Stimulated activated CD8-positive, alpha-beta memory T cell treated with anti-CD3 and anti-CD28 coated beads, Interleukin-7, amount 100 ng/mL, for 1 hour (primary cell): ENCODE measurements at places on chromosomes 1 and 21.

DNA sequence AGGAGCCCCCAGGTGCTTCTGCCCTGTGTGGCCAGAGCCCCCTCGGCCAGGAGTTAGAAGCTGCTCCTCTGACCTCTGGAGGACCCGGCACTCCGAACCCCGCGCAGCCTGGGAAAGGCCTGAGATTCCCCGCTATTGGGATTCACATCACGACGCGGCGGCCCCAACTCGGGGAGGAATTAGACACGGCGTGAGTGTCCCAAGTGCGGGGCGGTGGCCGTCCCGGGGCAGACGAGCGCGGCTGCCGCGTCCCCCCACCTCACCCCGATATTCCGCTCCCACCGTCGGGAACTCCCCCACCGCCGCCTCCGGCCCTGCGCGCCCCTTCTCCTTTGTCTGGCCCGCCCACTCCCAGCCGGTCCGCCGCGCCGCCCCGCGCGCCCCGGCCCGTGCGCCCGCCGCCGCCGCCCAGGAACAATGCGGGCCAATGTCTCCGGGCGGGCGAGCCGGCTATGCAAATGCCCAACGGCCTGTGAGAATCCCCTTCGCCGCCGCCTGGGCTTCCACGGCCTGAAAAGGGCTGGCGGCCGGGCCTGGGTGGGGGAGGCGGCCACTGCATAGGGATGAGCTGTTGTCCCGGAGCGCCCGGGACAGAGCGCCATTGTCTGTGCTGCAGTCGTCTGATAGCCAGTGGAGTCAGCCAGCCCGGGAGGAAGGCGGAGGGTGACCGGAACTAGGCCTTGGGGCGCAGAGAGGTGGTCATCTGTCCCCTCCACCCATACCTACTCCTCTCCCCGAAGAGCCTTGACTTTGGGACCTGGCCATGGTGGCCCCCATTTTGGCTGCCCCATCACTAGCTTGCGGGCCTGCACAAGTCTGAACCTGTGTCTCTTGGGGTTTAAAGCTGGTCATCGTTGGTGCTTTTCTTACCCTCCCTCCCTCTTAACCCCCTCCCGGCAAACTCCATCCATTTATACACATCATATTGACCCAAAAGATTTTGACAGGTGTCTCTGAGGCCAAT, 19.4 kb downstream of the RHBG start:
- DNase-seq, result no peak

DNA sequence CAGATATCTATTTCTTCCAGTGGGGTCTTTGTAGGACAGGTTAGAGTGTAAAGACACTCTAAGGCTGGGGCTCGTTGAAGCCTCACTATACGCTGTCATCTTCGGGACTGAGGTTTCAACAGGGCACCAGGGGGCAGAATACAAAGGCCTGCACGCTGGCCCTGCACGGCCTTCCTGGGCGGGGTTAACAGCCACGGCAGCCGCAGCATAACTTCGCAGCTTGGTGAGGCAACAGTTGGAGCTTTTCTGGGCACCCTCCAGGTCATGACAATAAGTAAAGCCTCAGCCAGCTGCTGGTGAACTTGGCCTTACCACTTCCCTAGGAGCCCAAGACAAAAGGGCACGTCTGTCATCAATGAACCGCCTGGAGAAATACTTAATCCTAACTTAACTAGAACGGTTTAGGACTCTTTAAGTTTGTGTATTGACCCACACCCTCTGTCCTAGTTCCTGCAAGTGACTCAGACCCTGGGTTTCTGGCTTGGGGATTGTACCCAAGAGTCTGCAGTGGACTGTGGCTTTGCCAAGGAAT, 2.3 kb upstream of the RUNX1 start:
- peak; percentile 61 for DNase-seq

GRCh38 chr1:213176341-213176740, 125.3 kb downstream of the RPS6KC1 start:
- DNase-seq, result no peak

DNA sequence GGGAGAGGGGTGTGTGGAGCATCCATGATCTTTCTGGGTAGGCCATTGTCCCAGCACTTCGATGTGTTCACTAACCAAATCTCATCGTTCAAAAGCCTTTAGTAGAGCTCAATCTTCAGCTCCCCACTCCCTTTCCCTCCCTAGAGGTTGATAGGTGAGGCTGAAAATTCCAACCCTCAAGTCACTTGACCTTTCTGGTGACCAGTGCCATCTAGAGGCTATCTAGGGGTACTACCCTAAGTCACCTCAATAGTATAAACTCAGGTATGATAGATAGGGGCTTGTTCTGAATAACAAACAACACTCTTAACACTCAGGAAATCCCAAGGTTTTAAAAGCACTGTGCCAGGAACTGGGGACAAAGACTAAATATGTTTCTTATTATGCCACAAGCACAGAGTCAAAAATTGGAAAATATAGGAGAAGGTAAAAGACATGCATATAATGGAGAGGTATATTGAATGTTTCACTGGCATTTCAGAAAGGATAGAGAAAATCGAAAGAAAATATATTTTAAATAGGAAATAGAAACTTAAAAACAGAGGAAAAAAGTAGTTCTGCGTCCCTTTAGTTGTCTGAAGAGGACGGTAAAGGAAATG, 42.9 kb upstream of the CD53 start:
- no peak for DNase-seq

- no peak for DNase-seq
Observed at GRCh38 chr21:36717976-36718375, 19.1 kb downstream of the SIM2 start.

- no peak for DNase-seq
Observed at GRCh38 chr1:27086026-27086425, 68.9 kb downstream of the SLC9A1 start.

DNA sequence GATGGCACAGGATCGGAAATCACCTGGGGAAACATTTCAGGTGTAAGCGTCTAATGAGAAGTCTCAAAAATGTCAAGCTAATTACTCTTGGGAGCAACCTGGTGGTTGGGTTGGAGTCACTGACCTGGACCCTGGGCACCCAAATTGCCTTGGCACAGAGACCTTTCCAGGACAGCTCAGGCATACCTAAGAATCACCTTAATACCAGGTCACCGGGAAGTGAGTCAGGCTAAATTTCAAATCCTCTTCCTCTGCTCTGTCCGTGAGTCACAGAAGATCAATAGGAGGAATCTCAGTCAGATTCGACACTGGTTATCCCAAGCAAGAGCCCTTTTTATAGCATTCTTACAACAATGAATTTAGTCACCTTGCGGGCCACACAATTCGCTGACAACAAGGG, 179.6 kb upstream of the CAMK1G start:
- DNase-seq, result no peak

DNA sequence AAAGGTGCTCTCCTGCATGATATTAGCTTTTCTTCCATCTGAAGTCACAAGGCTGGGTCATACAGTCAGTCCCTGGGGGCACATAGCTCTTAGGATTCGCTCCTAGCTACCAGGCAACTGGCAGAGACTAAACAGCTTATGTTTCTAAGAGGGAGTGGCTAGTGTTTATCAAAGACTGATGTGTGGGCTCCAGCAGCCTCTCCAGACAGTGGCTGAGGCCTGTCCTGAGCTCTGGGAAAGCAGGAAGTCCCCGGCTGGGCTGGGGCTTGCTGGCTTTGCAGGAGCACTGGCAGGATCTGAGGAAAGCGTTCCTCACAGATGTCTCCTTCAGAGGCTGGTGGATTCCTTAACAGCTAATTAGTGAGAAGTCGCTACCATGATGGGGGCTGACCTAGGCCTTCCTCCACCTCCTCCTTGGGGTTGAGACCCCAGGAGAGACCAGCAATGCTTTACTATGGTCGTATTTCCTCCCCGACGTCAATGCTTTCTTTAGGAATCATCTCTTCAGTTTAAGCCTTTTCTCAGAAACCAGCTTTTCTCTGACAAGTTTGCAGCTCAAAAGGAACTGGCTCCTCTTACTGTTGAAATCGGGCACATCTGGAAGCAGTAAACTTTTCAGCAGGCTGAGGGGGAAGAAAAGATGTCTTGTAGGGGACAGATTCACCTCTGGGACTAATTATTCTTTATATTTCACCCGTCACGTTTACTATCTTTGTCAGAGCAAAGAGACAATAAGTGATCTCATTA, 33.5 kb upstream of the HHAT start:
- DNase-seq, result no peak

DNA sequence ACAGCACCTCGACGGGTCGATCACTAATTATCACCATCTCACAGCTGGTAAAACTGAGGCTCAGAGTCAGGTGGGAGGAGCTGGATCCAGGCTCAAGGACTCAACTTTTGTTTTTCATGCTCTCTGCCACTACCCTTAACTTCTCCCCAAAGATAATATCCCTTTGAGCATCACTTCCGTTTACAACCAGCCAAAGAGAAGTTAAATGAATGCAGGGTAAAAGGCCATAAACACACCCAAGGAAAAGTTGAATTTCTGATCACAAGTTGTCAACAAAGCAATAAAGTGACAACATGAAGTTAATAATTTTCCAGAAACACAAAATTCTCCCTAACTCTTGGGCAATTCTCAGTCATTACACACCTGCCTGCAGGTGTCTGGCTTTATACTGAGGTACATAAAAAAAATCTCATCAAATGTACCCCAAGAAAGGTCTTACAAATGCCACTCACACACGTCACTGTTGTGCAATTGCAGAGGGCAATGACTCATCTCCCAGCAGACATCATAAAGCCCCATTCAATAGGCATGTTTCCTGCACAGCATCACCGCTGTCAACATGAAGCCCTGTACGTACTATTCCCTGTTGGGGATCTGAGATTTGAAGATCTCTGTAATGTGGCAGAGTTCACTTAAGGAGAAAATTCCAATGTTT, 3.4 kb downstream of the OR2T11 start:
- no peak for DNase-seq

- no peak for DNase-seq
Observed at GRCh38 chr1:154495496-154496273, 6.3 kb upstream of the TDRD10 start.

GRCh38 chr21:35138665-35139381, 89.7 kb upstream of the RUNX1 start:
- DNase-seq, result no peak

- no peak for DNase-seq
Observed at GRCh38 chr1:26288311-26288941, 8.5 kb downstream of the SH3BGRL3 start.

GRCh38 chr1:86231076-86231475, 74.5 kb upstream of the COL24A1 start:
- DNase-seq, result no peak

- DNase-seq, result no peak
Observed at GRCh38 chr1:48055876-48056764, 58.9 kb upstream of the TRABD2B start.

- DNase-seq, result no peak
Observed at GRCh38 chr1:41242342-41243078, 404 bp upstream of the SCMH1 start.

- no peak for DNase-seq
Observed at GRCh38 chr1:12140016-12140415, 26.8 kb upstream of the TNFRSF1B start.

DNA sequence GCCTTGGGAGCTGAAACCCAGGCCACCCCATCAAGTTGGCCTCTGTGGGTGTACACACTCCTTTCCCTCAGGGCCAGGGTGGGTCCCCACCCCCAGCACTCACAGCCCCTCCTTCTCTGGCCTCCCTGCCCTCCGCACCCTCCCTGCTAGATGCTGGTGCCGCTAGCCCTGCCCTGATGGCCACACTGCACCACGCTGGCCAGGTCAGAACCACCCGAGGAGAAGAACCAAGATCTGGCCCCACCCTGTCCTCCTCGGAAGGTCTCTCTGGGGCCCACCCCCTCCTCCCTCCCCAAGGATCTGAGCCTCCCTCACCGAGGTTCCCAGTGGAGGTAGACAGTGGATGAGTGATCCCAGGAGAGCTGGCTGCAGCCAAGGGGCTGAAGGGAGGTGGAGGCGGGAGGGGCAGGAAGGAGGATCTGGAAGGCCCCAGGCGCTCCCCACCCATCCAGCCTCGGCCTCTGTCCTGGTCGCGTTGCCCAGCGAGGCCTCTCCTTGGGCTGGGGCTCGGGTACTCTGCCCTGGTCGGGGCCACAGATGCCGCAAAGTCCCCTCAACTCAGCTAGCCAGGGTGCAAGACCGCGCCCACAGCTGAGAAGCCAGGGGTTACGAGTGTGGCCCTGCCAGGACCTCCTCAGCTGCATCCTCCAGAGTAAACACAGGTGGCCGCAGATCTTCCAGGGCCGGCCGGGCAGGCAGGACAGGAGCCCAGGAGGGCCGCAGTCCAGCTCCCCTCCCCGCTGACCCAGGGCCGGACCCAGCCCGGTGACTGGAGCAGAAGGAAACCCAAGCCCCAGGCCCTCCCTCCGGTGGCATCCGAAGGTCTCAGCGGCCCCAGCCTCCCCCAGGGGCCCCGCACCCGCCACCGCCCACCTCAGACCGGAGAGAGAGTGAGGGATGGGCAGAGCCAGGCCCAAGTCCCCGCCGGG, 5.2 kb downstream of the B3GALT6 start:
- no peak for DNase-seq

DNA sequence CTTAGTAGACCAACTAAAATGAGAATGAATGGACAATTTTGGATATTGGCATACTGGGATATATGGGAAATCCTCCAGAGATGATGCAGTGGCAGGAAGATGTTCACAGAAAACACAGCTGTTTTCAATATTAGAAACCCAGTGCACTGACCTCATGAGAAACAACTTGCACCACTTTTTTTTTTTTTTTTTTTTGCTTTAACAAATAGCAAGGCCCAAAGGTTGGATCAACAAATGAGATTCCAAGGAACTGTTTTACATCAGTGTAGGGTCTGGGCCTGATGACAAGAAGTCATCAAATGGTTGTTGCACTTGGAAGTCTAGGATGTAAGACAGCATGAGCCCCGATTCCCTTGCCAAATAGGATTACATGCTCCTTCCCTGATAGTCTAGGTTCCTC, 110.7 kb downstream of the SLC25A24 start:
- no peak for DNase-seq

DNA sequence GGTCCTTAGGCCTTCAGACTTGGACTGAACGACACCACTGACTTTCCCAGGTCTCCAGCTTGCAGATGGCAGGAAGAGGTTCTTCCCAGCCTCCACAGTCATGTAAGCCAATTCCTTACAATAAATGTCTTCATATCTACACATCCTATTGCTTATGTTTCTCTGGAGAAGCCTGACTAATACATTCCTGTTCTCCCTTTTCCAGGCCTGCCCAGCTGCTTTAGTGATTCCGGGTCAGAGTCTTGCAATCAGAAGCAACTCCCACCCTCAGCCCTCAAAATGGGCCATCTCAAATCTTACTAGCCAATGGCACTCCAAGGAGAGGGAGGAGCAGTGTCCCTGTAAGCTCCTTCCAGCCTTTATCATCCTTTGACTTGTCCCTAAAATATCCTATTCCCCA, 16.4 kb upstream of the CPT2 start:
- no peak for DNase-seq

DNA sequence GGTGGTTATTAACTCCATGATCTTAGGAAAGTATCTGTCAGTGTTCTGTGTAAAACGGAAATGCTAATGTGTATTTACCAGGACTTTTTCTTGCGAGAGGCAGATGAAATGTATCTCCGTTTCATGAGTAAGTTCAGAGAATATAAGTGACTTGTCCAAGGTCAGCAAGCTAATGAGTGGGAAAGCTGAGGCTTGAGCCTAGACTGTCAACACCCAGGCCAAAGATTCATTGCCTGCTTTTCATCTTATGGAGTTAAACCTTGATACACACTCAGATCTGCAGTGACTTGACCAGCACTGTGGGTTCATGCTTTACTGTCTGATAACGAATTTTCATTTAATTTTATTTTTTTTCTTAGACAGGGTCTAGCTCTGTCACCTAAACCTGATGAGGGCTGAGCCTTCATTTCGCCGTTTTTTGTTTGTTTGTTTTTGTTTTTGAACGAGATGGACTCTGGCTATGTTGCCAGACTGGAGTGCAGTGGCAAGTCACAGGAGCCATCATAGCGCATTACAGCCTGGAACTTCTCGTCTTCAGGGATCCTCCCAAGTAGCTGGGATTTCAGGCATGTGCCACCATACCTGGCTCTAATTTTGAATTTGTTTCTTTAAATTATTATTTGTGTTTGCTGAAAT, 918 bp upstream of the JTB start:
- no peak for DNase-seq

GRCh38 chr1:11822091-11822490, 16.1 kb downstream of the CLCN6 start:
- no peak for DNase-seq
